ENCODE measurements at places on chromosomes 2 and 18.

DNA sequence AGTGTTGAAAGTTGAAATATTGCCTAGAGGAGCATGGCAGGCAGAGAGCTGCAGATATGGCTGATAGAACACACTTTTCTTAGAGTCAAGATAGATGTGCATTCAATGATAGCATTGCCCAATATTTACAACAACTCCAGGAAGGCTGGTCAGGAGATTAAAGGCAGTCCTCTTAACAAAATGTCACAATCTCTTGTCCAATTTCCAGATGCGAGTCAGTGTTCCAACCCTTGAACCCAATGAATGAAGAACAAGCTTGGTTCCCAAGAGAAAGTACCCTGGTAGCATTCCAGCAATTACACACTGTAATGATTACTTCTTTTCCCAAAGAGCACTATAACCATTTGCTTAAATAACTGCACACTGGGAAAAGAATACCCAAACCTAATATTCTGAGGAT is 839.4 kb upstream of the VRK2 start:
- DNase-seq: no peak

- no peak for DNase-seq
These were observed 374.5 kb downstream of the NCKAP5 start for GRCh38 chr2:133193544-133194361.

GRCh38 chr2:53104263-53104662 is 663.3 kb upstream of the CHAC2 start:
- DNase-seq: no peak

DNA sequence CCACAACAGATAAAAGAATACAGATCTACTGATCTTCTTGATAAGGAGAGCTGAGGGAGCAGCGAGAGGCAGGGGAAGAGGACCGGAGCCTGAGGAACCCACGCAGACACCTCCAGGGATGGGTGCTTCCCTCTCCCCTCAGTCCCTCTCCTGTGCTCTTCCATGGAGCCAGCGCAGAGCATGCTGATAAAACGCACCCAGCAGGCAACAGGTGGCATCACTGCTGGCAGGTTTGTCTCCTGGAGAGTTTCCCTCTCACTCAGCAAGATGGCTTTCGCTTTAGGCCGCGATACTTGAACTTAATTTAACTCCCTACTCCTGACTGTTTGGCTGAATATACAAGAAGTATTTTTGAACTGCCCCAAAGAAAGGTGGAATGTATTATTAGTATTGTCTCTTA is 163.0 kb upstream of the REV1 start:
- DNase-seq: no peak

All from stimulated activated CD8-positive, alpha-beta memory T cell treated with anti-CD3 and anti-CD28 coated beads, Interleukin-12 subunit alpha, Interleukin-12 subunit beta, amount 100 ng/mL, for 4 hours (primary cell).